ENCODE measurements at places on chromosomes 4 and X.
A peak's percentile ranks its signal among the peaks of the same experiment; 100 is the strongest.

DNA sequence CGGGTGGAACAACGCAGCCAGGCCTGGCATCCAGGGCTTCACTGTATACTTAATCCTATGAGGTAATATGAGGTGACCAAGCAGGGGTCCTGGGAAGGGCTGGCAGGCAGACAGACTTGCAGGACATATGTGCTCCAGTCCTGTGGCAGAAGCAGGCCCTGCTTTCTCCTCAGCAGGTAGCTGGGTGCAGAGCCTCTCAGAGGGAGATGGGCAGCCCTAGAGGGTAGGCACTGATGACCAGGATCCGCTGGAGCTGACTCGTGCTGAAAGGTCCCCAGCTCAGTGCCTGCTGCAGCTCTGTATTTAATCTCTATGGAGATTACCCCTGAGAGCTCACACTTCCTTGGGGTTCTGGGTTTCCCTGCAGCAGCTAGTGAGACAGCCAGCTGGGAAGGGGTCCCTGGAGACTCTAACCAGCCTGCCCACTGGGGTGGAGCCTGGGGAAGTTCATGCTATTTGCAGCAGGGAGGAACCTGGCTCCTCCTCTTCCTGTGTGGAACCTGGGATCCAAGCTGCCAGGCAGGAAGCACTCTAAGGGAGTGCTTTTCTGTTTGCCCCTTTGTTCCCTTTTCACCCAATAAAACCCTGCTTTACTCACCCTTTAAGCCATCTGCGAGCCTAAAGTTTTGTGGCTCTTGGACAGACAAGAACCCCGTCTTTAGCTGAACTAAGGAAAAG is 339.2 kb downstream of the DCAF12L2 start:
- DNase-seq: no peak

DNA sequence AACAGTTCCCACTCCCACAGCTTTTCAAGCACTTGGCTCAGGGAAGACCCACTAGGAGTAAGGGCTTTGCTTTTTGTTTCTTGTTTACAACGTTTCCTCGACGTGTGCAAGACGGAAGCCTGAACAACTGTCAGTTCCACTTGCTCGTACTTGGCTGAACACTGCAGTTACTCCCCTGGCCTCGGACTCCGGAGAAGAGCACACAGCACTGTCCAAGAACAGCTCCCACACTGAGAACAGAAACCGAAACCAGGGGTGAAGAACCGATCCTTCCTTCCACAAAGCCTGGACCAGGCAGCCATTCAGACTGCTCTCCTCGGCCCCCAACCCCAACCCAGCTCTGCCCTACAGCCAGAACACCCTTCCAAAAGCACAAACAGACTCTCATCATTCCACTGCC is 25.5 kb downstream of the IRF2 start:
- DNase-seq: no peak

- DNase-seq: no peak
Measured at GRCh38 chr4:81399306-81400086, 72.2 kb downstream of the RASGEF1B start.

- DNase-seq: no peak
Measured at GRCh38 chr4:38869511-38869910, 1.9 kb downstream of the FAM114A1 start.

GRCh38 chr4:124017185-124017785 is 620.7 kb downstream of the SPRY1 start:
- no peak for DNase-seq

GRCh38 chr4:41683326-41683725 is 65.2 kb downstream of the PHOX2B start:
- no peak for DNase-seq

DNA sequence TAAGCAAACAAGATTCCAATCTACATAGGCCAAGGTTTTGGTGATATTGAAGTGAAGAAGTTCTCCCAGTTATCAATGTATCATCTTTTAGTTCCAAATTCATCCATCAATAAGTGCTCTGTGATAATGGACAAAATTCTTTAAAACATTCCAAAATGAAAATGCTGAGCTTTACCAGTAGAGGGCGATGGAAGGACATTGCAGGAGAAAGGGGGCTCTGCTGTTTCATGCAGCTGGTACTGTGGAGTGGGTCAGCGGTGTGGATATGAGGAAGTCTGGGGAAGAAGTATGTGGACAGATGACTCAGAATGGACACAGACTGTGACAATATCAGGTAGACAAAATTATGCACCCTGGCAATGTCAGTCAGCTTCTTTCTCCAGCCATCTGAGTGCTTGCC is 46.6 kb upstream of the HS6ST2 start:
- no peak for DNase-seq

GRCh38 chr4:155140889-155141288 is 67.5 kb upstream of the NPY2R start:
- DNase-seq: no peak

DNA sequence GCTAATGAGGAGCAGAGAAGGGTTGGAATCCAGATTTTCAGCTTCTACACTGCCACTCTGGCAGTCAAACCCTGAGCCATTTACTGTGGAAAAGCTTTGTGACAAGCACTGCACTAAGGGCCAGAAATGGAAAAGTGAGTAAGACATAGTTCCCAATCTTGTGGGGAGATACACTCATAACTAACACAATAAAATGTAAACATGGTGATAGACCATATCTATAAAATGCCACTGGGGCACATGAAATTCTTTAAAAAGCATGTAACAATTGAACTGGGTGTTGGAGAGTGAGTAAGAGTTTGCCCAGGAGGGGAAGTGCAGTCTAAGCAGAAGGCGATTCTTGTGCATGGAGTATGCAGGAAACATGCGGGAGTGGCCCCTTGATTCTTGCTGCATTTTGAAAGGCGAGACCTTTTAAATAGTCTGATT is 32.0 kb upstream of the ANXA5 start:
- peak; percentile 97 for DNase-seq

DNA sequence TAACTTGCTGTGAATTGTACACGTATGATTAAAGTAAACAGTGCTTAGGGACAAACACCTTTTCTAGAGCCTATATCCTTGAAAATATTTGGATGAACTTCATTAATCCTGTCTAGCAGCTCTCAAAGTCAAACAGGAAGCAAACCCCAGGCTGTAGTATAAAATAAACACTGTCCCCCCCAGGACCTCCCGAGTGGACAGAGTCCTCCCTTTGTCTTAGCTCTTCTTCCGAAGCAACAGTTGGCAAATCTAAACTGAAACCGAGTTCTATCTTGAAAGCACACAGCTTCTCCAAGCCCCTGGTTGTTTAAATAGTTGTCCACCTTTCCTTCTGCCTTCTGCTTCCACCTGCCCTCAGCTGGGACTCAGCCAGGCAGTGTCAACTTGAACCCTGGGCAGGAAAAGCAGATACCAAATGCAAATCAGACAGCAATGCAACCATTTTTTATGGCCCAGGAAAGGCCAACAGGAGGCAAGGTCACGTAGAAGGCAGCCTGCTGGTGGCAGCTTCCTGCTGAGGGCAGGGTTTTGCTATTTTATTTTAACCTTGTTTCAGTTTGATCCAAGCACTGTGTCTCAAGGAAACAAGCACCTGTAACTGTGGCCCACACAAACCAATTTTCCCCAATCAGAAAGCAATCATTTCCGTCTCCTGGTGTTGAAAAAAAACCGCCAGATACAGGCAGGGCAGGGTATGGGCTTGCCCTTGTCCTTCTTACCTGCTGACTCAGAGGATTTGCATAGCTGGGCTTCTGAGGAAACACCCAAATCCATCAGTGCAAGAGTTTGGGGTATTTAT is 110.3 kb upstream of the KIT start:
- no peak for DNase-seq

DNA sequence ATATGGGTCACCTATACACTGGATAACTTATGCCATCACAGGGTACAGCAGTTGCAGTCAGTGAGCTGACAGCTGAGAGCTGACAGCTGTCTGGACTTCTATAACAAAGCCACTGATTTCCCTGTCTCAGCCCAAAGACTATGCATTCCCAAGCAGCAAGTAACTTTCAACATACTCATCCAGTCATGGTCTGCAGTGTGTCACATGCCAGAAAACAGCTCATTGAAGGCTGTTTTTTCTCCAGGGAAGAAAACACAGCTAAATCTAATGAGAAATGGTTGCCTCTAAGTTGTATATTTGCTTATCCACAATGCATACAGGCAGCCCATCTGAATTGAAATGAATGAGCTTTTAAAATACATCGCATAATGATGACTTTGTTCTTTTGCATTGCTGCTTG is 6.3 kb downstream of the KIAA1210 start:
- peak; percentile 17 for DNase-seq

DNA sequence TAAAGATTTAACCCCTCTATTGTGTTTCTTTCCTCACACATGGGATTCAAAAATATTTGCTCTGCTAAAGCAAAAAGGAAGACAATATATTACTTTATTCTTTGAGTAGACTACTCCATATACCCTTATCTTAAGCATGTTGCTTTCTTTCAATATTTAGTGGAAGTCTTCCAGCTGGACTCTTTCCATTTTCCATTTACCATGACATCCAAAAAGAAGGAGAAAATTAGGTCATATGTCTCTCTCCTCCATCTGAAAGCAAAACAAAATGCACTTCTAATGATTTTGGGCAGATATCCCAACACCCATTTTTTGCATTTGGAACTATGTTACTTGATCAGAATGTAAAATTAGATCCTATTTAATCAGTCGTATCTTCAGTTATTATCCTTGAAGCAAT is 1336.5 kb downstream of the PCDH19 start:
- DNase-seq: no peak

DNA sequence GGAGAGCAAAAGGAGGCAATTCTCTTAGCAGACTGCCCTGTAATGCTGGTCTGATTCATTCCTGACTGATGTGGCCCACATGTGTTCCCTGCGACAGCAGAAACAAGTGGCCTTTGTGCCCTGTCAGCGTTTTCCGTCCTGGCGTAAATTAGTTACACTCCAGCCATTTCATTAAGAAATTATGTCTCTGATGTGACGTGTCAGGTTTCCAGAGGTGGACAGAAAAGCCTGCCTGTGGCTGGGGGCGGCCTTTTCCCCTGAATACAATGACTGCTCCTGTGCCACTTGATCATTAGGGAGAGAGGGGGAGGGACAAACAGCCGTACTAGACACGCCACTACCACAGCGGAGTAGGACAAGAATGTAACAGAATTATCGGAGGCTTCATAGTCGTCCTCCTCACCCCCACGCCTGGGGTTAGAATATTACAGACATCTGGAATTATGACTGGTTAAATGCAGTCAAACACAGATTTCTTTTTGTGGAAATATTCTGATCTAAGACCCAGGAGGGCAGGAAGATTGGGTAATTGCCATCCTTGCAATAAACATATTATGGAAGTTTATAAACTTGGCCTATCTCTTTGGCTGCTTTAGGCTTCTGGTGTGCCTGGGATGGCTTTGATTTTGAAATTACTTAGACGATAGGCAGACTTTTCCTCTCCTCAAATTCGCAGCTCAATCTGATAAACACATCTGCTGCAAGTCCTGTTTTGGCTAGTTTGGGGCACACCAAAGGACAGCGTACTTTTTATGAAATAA is 146.2 kb upstream of the BCOR start:
- no peak for DNase-seq

GRCh38 chrX:103562801-103563200 is 22.5 kb upstream of the TCEAL4 start:
- DNase-seq: no peak

DNA sequence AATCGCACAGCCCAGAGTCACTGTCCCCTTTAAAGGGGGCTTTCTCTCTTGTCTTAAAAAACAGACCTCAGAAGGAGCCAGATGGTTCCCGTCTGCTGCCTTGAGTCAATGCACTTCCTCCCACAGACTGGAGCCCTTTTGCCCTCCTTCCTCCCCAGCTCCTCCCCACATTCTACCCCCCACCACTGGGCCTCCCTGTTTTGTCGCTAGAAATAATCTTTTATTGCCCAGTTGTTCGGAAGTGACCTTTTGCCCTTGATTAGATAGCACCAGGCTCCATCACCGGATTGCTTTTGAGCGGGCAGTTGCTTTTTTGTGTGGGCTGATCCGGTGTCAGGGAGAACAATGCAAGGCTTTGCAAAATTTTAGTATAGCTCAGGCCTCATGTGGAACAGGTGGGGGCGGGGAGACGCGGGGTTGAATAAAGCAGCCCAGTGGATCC is 47.7 kb downstream of the SPRY1 start:
- no peak for DNase-seq

DNA sequence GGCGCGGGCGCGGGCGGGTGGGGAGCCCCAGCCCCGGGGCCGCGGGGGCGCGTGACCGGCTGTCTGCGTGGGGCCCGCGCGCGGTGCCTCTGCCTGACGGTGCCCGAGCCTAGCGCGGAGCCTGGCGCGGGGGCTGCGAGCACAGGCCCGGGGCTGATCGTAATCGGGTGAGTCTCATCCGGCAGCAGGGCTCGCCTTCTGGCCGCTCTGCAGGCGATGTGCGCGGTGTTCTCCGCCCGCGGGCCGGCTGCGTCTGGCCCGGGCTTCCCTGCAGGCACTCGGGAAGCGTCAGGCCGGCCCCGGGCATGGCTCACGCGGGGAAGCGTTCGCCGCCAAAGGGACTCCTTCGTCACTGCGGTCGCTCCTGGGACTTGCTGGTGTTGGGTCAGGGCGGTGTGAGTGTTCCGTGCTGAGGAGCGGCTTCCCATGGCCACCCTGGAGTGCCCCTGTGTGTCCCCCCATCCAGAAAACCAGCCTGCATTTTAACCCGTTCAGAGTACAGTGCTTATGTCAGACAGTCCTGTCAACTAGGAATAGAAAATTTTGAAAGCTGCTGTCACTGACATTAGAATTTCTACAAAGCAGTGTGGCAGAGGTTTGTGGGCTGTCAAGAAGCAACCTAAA is 40.6 kb downstream of the FAM149A start:
- DNase-seq: no peak

Data from GM04503 (cell line).